ENCODE measurements at places on chromosomes 7 and 10. TPM values are rescaled to one million over a fixed set of nuclear protein-coding genes. Genes with fewer than 3 reads are reported as not detected.

The SFR1 gene
- 8.1 TPM for total RNA-seq

The TCERG1L gene
- not detected for total RNA-seq

The COL13A1 gene
- 3.2 TPM for total RNA-seq

GRCh38 chr10:86599729-86600128 is 54.6 kb upstream of the OPN4 start:
- no peak for DNase-seq

The CYP3A7 gene
- total RNA-seq: not detected

DNA sequence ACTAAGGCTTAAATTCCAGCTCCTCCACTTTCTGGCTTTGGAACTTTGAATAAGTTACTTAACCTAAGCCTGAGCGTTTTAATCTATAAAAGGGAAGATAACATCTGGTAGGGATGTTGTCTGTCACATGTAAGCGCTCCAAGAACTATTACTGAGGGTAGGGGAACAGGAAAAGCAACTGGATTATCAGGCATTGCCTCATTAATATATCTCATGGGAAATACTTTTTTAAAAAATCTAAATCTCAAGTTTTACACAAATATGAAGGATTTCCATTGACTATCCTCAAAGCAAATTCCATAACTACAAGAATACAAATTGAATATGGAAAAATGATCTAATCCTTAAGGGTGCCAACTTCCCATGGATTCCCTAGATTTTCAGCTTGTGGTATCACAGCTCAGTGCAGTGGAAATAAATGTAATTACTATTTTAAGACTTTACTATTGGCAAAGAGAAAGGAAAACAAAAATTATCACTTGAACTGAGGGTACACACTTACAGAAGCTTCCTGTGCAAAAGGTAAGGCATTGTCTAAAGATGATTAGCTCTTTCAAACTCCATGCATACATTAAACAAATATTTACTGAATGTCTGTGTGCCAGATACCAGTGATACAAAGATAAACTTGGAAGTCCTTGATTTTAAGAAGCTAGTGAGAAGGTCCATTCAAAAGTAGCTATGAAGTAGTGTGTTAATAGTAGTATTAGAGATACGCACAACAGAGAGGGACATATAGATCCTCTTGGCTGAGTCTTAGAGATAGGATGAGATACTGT is 38.4 kb downstream of the NT5C2 start:
- no peak for DNase-seq

- peak; percentile 10 for DNase-seq
Observed at GRCh38 chr10:123392182-123392963, 238.2 kb downstream of the BUB3 start.

The THSD7A gene
- total RNA-seq: 1.1 TPM

DNA sequence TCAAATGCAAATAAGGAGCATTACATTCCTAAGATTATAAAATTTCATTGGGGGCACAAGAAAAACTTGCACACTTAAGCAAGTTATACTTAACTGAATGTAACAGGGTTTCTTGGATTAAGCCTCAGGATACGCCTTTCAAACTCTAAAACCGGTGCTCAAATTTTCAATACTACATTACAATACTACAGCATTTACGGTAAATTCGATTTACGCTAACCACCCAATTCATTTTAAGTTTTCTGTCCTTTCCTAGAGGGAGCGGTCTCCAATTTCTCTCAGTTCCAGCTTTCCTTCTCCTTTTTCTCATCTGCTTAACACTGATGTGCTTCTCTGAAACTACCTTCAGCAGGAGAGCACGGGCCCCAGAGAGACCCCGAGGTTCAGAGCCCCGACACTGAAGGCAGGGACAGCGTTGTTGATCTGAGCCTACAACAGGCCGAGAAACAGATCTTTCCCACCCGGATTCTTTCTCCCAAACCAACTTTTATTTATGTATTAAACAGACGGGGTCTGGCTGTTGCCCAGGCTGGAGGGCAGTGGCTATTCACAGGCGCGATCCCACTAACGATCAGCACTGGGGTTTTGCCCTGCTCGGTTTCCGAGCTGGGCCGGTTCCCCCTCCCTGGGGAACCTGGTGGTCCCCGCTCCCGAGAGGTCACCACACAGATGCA is 798 bp downstream of the ZNF425 start:
- DNase-seq: no peak

The SPDYE5 gene
- total RNA-seq: not detected

DNA sequence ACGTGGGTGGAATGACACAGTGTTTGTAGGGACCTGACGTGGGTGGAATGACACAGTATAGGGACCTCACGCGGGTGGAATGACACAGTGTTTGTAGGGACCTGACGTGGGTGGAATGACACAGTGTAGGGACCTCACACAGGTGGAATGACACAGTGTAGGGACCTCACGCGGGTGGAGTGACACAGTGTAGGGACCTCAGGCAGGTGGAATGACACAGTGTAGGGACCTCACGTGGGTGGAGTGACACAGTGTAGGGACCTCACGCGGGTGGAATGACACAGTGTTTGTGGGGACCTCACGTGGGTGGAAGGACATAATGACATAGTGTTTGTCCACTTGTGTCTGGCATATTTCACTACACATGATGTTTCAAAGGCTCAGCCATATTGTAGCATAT is 19.3 kb downstream of the PPP2R2D start:
- no peak for DNase-seq

- DNase-seq: no peak
Observed at GRCh38 chr7:106001886-106002285, 38.8 kb downstream of the CDHR3 start.

DNA sequence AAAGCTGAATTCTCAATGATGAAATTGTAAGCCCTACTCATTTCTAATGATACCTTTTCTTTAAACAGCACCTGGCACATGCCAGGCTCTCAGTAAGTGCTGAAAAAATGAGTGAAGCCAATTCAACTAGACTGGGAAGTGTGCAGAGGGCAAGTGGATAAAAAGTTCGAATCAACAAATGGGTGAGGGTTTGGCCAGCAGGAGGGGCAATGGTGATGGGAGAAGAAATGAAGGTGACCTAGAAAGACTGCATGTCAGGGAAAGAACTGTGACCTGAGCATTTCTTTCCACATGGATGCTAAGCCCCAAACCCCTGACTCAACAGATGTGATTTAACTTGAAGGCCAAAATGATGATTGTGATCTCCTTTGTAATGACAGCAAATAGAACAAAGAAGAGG is 54.6 kb downstream of the DKK1 start:
- no peak for DNase-seq

The SYNPO2L gene
- 225 TPM for total RNA-seq

The FGFR2 gene
- 0.37 TPM for total RNA-seq

DNA sequence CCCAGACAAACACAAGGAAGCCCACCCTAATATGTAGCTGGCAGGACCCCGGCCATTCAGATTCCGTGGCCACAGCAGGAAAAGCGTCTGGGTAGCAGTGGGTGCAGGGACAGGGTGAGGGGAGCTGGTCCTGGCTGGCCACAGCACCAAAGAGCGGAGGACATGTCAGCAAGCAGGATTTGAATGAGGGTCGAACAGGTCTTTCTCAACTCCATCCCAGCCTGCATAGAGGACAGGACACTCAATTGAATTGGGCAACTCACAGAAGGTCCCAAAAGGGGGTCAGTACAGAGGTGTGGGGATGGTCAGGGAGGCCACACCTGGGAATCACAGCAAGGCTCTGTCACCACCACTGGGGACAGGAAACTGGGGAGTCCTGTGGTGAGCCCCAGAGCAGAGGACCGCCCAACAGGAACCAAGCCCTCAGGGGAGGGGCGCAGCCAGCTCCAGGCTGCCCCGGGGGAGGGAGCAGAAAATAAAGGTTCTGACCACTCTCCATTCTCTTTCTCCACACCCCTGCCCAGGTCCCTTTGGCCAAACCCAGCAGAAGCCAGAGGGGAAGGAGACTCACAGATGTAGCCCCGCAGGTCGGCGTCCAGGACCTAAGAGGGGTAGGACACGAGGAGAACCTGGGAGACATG is 108.7 kb upstream of the PPP2R2D start:
- no peak for DNase-seq

- no peak for DNase-seq
Observed at GRCh38 chr7:142866361-142867096, 11.7 kb downstream of the EPHB6 start.

DNA sequence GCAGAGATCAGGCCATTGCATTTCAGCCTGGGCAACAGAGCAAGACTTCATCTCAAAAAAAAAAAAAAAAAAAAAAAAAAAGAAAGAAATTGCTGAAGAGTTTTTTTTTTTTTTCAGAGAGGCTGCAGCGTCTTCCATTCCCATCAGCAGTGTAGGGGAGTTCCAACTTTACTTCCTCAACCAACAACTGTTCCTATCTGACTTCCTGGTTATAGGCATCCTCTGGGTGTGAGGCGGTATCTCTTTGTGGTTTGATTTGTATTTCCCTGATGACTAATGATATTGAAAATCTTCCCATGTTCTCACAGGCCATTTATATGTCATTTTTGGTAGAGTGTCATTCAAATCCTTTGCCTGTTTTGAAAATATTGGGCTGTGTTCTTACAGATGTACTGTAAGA is 40.2 kb downstream of the PRTFDC1 start:
- no peak for DNase-seq

DNA sequence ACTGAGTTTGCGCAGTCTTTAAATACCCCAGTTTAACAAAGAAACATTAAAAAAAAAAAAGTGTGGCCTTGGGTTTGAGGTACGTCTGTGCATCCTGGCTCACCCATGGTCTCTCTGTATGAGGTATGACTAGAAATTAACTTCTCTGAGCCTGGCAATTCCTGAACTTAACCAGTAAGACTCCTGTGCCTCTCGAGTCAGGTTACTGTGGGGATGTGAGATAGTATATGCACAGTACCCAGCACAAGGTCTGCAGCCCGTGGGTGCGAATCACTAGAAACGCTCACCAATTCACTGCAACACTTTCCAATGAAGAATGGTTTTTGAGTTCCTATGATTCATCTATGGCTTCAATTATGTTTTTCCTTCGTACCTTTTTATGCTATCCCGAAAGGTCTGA is 149.9 kb downstream of the SFMBT2 start:
- no peak for DNase-seq

Data from heart left ventricle (tissue), 16 donors.